ENCODE measurements at places on chromosomes 7 and 10.

- DNase-seq = no peak
These were observed 68.4 kb downstream of the ABCC2 start for GRCh38 chr10:99850767-99851340.

DNA sequence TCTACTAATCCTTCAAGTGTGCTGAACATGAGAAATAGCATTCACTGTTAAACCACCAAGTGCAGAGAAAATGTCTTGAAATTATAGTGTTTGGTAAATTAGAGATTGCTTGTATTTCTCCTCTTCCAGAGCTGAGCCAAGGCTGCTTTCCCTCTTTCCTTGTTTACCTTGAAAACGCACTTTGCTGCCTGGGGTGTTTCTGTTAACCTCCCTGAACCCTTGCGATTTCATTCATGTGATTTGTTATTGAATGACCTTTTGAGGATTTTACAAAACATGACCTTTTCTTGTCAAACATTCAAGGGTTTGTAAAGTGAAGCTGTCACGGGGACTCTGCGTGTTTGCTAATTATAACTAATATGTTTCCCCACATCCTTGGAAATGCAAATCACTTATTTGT is 169.4 kb downstream of the LRMDA start:
- no peak for DNase-seq

DNA sequence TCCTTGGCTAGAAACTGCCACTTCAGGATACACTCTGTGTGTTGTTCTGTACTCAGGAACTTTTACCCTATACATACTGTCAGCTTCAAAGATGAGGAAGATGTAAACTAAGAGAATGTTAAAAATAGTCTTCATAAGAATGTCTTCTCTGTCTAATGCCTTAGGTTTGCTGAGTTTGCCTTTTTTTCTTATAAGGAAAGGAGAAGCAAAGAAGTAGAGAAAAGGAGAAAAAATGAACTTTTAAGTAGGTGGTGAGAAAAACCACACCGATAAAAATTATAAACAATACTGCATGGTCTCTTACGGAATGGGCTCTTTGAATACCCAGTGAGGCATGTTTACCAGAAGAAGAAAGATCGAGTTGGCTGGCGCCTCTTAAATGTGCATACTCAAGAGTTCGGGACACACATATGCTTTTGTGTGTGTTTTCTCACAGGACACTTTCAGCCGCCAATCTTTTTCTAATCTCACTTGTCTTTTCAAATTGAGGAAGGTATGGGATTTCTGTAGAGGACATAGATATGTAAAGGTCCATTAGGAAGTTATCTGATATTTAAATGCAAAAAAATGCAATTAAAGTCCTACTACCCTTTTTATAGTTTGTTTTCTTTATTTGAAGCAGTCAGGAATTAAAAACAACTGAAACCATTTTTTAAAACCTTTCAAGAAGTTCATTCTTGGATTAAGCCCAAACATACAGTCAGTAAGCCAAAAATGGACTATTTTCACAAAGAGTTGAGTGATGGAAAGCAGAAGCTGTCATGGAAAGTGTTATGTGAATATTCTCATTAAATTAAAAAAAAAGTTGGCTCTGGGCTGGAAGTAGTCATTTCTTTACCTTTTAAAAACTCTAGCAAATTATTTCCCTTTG is 100.6 kb upstream of the MDFIC start:
- peak; percentile 3 for DNase-seq

- peak; percentile 96 for DNase-seq
These were observed at the start of gene FZD8 for GRCh38 chr10:35642035-35642792. Gene FZD8 (minus strand): TSS chr10:35642296. CDS start chr10:35641429, 867 bp downstream.

DNA sequence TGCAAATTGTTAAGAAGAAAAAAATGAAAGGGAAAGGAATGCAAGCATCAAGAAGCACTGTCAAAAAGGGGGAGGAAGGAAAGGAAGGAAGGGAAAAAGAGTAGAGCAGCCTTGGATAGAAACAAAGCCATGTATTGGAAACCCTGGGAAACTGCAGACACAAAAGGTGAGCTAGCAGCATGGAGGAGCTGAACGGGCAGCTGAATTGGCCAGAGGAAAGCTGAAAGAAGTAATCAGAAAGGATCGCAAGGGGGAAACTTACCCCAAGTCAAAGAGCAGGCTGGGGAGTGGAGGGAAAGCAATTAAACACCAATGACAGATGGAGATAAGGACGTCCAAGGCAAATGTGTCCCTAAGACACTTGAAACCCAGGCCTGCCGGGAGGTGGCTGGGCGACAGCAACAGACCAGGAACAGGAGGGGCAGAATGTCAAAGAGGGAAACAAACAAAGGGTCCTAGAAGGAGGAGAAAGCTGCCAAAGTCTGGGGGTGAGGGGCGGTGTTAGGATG is 93.8 kb upstream of the SVIL start:
- DNase-seq = no peak

DNA sequence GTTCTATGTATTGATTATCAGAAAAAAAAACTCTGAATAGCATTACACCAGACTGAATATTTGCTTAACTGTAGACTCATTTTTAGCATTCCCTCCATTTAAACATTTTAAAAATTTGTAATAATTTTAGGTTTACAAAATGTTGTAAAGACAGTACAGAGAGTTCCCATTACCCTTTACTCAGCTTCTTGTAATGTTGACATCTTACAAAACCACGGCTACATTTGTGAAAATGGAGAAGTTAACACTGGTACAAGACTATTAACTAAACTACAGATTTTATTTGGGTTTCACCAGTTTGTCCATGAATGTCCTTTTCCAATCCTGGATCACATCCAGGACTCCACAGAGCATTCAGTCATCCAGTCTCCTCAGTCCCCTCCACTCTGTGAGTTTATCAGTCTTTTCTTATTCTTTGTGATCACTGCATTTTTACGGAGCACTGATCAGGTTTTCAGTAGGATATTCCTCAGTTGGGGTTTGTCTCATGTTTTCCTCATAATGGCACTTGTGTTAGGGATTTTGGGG is 130.0 kb upstream of the EEPD1 start:
- no peak for DNase-seq

DNA sequence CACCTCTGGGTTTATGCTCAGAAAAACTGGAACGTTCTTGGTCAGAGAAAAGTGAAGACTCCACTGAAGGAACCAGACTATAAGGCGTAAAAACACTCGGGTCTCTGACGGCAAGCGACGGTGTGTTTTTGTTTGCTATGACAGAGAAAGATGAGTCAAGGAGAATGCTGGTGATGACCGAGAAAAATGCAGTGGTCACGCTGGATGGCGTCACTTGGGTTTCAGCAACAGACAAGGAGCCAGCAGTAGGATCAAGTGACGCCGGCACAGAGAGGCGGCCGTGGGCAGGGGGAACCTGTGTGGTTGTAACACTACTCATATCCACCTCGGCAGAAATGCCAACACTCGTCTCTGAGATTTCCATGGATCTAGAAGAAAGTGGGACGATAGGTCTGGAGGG is 63.4 kb downstream of the KIAA1549 start:
- DNase-seq = no peak

All from AG08396 (cell line).